ENCODE measurements at places on chromosomes 12 and 14.

DNA sequence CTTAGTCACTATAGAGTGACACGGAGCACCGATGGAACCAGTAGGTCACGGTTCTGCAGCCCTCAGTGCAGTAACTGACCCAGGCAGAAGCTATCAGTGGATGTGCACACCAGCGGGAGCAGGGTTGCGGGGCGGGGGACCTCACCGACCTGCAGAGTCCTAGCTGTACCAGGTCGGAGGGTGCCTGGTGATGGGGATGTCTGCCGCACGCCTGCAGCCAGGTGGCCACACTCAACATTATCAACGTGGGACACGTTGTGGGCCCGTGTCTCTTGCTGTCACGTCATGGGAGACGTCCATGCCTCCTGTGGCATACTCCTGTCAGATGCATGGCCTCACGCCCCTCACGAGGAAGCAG lies 55.2 kb downstream of the ADGRD1 start:
- DNase-seq = no peak

DNA sequence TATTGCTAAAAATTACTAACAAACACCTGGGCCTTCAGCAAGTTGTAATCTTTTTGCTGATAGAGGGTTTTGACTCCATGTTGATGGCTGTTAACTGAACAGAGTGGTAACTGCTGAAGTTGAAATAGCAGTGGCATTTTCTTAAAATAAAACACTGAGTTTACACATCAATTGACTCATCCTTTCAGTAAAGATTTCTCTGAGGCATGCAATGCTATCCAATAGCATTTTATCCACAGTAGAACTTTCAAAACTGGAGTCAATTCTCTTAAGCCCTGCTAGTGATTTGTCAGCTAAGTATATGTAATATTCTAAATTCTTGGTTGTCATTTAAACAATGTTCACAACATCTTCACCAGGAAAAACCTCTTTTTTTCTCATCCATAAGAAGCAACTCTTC lies 59.5 kb downstream of the CMAS start:
- no peak for DNase-seq

GRCh38 chr12:4540638-4541037 lies 1.9 kb downstream of the RAD51AP1 start:
- DNase-seq = no peak

DNA sequence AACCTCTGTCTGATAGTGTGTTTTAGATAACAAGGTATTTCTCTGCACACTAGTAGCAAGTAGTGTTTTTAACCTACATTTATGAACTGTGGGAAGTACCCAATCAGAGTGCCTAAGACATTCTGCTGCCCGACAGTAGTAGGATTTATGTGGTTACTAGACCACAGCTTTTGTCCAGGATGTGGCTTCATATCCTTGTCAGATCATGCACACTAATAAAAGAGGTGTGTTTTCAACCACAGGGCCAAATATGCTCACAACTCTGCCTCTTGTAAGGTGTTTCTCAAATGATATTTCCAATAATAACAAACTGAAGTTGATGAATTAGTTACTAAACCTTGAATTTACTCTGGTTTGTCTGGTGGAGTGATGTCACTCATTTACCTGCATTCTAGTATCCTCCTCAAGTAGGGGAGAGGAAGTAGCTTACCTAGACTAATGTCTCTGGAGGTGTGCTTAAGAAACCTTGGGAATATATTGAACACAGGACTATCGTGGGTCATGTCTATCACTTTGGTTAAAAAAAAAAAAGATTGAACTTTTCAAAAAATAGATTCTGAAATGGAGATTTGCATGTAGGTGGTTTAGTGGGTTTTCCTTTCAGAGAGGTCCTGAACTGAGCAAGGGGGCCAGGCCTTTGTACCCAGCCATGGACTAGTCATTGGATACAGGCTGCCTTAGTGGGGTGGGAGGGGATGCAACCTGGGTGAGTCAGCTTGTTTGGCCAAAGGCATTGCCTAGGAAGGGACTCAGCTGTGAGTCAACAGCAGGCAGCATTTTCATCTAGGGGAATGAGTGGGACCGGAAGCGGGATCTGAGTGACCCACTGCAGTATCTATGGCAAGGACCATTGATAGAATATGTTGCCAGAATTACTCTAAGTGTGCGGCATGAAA lies 14.1 kb downstream of the FBXW8 start:
- DNase-seq = no peak

DNA sequence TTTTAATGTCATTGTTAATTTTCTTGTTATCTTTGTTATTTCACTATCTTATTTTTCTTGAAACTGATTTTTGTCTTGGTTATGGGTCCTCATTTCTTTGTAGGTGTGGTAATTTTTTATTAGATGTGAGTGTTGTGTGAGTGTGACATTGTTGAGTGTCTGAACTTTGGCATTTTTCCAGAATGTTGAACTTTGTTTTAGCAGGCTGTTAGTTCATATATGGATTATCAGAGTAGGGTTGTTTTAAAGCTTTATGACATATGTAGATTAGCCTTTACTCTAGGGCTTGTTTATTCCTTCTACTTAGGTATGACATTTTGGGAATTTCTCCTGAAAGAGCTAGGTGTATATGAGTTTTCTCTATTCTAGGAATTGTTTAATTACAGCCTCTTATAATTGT lies 103.9 kb downstream of the ARID2 start:
- DNase-seq = no peak

- no peak for DNase-seq
These were observed 44.2 kb downstream of the TMX1 start for GRCh38 chr14:51284241-51284640.

GRCh38 chr14:61753631-61754030 lies 8.6 kb upstream of the SNAPC1 start:
- no peak for DNase-seq

DNA sequence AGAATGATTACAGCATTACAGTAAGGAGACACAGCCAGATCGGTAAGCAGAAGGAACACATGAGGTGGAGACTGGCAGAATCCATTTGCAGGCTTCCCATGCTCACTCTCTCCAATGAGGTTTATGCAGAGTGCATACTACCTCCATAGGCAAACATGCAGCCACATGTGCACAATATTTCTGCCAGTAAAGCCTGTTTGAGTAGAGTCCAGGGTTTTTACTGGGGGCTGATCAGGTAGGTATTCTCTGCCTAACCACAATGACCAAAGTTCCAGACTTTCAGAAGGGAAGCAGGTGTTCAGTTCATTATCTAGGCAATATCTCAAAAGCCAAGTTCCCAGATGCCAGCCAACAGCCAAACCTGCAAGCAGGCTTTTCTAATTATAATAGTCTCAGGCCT lies 31.1 kb downstream of the INTS13 start:
- no peak for DNase-seq

GRCh38 chr12:92928421-92928961 lies 604 bp downstream of the EEA1 start:
- DNase-seq = no peak

- DNase-seq = no peak
These were observed 1.4 kb upstream of the SOX5 start for GRCh38 chr12:23950775-23951451.

DNA sequence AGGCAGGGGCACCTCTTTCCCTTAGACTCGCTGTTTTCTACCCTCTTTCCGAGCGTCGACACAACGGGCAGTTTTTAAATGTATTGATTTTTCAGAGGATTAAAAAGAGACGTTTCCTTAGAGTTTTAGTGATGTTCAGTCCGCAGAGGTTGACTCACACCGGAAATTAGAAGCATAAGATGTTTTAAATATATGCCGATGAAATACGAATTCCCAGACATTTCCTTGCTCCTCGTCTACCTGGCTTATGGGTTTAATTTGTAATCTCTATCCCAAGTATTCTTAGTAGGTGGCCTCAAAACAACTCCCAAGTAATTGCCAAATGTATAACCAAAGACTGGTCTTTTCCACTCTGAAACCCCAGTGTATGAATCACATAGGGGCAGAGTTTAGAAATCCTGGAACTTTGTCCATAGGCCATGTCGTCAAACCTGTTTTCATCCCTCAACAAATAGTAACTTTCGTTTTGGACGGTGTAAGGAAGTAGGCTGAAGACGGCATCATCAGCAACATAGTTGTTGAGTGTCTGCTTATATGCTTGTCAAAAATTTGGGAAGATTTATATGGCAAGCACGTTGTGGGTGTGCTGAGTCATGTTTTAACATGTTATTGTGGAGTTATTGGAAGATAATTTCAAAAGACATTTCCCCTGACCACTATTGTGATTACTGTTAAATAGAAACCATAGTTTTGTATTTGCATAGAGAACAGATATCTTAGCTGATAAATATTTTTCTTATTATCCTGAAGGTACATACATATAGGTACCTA lies 824 bp downstream of the TBK1 start:
- DNase-seq = no peak

DNA sequence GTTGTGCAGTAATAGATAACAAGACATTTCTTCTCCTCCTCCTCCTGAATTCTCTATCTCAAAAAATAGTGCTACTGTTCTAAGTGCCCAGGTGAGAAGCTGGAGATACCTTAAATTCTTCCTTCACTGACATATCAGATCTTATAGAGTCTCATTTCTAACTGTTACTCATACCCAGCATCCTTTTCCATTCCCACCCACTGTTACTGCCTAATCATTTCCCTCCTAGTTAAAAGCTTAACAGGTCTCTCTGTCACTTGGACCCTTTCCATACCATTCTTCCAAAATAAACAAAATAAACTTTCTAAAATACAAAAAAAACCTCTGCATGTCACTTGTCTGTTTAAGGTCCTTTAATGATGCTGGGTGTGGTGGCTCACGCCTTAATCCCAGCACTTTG lies 124.4 kb downstream of the VEZT start:
- DNase-seq = no peak

DNA sequence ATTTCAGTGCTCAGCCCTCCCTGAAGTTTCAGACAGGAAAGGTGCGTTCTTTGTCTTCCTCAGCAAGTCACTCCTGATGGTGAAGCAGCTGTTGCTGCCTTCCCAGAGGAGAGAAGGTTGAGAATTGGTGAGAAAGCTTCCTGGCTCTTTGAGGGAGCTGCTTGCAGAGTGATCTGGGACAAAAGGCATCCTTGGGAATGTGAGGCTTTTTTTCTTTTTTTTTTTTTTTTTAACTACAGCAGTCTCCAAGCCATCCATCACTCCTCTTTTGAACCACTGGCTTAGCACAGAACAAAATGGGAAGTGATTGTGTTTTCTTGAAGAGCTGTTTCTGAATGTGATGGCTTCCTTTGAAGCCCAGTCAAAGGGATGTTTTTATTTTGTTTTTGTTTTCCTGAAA lies 120.4 kb upstream of the LRIG3 start:
- DNase-seq = no peak

GRCh38 chr12:75137896-75138295 lies 71.7 kb downstream of the KCNC2 start:
- no peak for DNase-seq

- DNase-seq = no peak
These were observed 3.5 kb downstream of the EPYC start for GRCh38 chr12:91001306-91001705.

DNA sequence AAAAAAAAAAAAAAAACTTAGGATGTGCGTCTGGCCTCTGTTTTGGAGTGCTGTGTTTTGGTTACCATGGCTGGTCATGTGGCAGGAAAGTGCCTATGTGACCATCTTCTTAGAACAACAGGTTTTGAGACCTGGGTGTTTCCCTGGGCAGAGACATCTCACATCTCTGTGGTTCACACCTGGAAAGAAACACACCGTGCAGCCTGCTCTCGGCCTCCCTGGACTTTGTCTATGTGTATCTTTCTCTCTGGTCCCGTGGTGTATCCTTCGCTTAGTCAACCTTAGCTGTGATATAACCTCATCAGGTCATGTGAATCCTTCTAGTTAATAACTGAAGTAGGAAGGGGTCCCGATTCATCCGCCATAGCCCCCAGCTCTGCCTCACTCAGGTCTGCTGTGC lies 22.6 kb downstream of the ACADS start:
- DNase-seq = no peak

GRCh38 chr12:25194214-25194613 lies 746 bp downstream of the DNAI7 start:
- no peak for DNase-seq

GRCh38 chr12:101074940-101075680 lies 134.9 kb downstream of the SLC5A8 start:
- no peak for DNase-seq

- DNase-seq = no peak
These were observed 265.8 kb upstream of the FLRT2 start for GRCh38 chr14:85263916-85264675.

DNA sequence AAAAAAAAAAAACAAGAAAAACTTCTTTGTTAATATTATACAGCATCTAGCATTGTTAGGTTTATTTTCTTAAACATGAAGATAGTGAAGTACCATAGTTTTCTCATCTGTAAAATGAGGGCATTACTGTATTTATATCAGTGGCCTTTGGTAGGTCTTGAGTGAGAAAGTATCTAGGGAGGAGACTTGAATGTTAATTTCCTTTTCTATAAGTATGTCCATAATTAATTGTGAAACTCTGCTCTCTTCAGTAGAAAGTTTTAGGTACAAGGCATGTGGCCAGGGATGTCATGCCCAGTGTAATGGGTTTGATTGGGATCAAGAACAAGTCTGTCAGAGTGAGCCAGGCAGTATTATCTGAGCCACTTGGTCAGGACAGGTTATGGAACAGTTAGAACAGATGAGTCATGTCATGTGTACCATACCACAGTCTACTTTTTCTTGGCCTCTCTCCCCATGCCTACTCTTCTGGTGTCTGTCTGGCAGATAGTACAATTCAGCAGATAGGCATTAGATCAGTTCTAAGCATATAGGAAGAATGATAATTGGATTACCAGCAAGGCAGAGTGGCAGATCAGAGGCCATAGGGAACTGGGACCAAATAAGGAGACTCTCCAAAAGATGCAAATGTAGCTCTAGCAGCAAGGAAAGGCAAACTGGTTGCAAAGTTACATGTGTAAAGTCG lies 30.4 kb downstream of the FBXO34 start:
- DNase-seq = no peak

- no peak for DNase-seq
These were observed 418 bp downstream of the AMN1 start for GRCh38 chr12:31728289-31728916.

GRCh38 chr12:57897286-57897974 lies 43.9 kb upstream of the ATP23 start:
- DNase-seq = no peak

- no peak for DNase-seq
These were observed 846 bp downstream of the MYO1A start for GRCh38 chr12:57049119-57049446.

GRCh38 chr14:25220514-25220913 lies 170.6 kb upstream of the STXBP6 start:
- no peak for DNase-seq

DNA sequence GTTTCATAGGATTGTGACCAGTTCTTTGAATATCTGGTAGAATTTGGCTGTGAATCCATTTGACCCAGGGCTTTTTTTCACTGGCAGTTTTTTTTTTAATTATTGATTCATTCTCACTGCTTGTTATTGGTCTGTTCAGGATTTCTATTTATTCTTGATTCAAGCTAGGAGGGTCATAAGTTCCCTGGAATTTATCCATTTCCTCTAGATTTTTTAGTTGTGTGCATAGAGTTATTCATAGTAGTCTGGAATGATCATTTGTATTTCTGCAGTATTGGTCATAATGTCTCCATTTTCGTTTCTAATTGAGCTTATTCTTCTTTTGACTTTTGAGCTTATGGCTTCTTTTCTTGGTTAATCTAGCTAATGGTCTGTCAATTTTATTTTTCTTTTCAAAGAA lies 291.6 kb downstream of the AKAP6 start:
- DNase-seq = no peak

GRCh38 chr12:50927356-50927755 lies 25.0 kb upstream of the HIGD1C start:
- DNase-seq = no peak
